Suprapubic skin (tissue), 4 donors: ENCODE measurements at places on chromosomes 5 and 9.

GRCh38 chr5:84249918-84250630, 134.6 kb downstream of the EDIL3 start:
- no peak for DNase-seq

- no peak for DNase-seq
Observed at GRCh38 chr5:89967771-89968444, 441.6 kb downstream of the CETN3 start.

DNA sequence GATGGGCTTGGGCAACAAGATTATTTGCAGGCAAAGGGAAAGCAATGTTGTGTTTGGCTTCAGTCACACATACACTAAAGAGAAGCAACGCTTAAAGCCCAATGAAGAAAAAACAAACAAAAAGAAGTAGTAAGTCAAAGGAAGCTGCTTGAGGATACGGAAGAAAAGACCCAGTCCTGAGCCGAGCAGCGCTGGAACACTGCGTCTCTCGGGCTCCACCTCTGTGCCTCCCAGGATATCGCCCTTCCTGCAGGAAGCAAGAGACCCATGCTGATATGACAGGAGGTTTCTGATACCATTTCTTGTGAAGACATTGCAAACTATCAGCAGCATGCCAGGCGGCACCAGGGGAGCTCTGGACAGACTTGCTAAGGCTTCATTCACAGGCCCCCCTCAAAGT, 9.9 kb downstream of the GNAQ start:
- no peak for DNase-seq

DNA sequence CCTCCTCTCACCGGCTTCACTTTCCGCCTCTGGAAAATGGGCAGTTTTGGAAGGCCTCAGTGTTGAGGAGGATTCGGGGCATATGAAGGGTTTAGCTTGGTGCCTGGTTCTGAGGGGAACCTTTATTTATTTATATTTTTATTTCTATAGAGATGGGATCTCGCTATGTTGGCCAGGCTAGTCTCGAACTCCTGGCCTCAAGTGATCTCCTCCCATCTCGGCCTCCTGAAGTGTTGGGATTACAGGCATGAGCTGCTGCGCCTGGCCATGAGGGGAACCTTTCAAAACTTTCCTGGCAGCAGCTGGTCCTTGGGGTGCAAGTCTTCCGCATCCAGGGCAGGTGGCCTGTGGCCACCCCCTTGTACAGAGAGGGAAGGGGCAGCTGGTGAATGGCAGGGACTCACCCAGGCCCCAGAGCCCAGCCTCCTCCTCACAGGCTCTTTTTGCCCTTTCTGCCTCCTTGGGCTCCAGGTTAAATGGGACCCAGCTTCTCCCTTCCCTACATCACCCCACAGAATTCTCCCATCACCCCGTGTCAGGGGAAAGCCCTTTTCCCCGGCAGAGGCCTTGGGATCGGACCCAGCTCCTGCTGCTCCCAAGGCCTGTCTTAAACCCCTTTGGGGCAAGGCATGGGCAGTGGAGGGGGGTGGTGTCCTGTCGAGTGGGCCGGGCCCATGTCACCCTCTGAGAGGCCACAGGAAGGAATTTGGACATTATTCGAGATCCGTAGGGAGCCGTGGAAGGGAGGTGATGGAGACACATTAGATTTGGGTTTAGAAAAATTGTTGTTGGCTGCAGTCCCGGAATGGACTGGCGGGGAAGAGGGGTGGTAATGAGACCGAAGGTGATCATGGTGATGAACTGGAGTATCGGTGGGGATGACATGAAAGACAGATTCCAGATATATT, 5.9 kb downstream of the NCS1 start:
- no peak for DNase-seq

GRCh38 chr9:132163457-132163875, 1.6 kb downstream of the NTNG2 start:
- DNase-seq: no peak

GRCh38 chr5:59873113-59873512, 20.4 kb downstream of the PDE4D start:
- DNase-seq: no peak

DNA sequence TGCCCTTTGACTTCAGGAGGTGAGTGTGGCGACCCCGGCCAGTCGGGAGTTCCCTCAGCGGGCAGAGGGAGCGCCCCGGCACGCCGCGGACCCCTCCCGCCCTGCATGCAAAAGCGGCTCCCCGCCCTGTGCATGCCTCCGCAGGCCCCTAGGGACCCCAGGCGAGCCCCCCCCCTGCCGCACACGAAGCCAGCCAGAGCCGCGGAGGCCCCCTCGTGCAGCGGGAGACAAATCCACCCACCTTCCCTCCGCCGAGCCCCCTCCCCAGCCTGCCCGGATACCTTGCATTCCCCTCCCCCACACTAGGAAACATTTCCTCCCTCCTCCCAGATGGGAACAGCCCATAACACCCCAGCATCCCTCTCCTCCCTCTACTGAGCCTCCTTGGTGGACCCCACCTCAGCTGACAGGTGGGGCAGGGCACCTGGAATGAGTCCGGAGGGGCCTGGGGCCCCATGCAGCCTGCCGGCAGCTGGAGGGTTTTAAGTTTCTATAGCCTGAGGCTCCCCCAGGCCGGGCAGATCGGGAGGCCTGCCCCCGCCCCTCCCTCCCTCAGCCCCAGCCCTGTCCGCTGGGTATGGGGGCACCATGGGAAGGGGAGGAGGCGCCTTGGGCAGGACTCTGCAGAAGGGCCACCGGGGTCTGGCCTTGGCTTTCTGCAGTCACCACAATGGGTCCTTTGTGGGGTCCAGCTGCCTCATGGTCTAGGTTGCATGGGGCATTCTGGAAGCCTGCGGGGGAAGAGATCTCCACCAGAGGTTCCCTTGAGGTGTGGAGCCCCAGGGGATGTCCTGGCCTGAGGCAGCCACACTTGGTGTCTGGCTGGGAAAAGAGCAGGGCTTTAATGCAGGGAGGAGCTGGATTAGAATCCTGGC, 601 bp downstream of the ERGIC1 start:
- no peak for DNase-seq

- no peak for DNase-seq
Observed at GRCh38 chr5:428754-429452, 14.1 kb upstream of the EXOC3 start.

DNA sequence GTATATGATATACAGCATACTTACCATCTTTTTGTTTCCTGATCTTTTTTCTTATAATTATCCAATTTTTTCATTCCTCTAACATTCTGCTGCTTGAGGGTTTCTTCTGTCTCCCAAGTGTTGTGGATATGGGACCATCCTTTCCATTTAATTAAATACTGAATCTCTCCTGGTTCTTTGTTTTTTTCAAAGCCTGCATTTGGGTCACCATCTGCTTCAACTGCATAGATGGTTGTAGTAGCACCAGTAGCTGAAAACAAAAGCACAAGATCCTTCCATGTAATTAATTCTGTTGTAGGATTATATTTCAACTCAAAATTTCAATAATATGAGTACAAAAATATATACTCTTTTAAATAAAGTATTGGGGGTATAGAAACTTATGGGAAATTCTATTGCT, 29.4 kb downstream of the CHD1 start:
- no peak for DNase-seq

- DNase-seq: no peak
Observed at GRCh38 chr5:172942556-172942955, 16.7 kb upstream of the RPL26L1 start.

- no peak for DNase-seq
Observed at GRCh38 chr9:68981789-68982188, 32.1 kb downstream of the PRKACG start.

DNA sequence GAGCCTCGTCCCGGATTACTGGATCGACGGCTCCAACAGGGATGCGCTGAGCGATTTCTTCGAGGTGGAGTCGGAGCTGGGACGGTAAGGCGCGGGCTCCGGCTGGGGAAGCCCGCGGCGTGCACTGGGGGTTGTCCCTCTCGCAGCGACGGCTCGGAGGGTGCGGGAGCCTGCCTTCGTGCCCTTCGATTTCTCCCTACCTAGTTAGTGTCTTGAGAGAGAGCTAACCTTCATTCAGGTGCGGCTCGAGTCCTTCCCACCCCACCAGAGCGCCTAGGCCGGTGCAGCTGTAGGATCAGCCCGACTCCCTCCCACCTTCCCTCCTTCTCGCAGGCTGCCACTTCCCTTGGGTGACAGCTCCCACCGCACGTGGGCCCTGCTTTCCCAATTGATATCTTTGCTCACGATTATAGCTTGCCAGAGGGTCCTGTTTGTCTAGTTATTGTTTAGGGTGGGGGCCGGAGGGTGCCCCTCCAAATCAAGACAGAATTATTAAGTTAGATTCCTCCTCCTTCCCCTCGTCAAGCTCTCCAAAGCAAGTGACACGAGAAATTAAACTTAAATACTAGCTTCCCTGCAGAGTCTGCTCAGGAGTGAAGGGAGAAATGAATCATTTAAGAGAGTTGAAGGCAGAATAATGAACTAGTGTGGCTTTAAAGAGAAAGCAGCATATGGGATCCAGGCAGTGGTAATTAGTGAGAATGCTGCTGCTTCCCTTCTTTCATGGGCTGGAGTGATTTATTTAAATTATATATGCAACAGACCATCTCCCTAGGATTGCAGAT, 569 bp downstream of the CAMK4 start:
- DNase-seq: no peak

DNA sequence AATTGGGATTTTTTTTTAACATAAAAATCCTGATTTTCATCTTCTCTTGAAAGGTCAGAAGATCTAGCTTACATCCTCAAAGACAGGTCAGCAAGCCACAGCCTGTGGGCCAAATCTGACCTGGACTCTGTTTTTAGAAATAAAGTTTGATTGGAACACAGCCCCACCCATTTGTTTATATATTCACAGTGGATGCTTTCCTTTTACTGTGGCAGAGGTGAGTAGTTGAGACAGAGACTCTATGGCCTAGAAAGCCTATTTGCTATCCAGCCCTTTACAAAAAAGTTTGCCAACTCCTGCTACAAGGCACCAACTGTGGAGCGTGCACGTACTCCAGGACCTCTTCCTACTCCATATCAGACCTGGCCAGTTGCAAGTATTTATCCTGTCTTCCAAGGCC, 13.4 kb upstream of the CCNJL start:
- no peak for DNase-seq

- no peak for DNase-seq
Observed at GRCh38 chr9:124290743-124291554, 33.2 kb downstream of the NEK6 start.

DNA sequence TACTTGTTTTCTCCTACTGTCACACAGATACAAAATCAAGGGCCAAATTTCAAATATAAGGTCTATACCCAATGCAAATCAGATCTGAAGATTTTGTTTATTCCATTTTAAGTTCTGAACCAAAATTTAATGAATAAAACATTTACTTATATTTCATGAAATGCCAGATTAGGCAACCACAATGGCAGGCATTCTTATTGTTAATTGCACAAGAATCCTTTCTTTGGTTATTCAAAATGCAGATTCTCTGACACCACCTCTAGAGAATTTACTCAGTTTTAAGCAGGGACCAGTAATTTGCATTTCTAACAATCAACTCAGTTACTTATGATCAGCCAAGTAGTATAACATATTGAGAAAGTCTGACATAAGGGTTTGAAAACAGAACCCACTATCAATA, 972.4 kb upstream of the ACO1 start:
- no peak for DNase-seq

GRCh38 chr5:103037673-103038455, 82.1 kb downstream of the GIN1 start:
- DNase-seq: no peak

- no peak for DNase-seq
Observed at GRCh38 chr9:3532158-3532557, 6.4 kb upstream of the RFX3 start.

- DNase-seq: no peak
Observed at GRCh38 chr9:88745276-88746001, 210.5 kb downstream of the NXNL2 start.

- DNase-seq: no peak
Observed at GRCh38 chr9:22050924-22051323, 41.8 kb upstream of the CDKN2B start.

DNA sequence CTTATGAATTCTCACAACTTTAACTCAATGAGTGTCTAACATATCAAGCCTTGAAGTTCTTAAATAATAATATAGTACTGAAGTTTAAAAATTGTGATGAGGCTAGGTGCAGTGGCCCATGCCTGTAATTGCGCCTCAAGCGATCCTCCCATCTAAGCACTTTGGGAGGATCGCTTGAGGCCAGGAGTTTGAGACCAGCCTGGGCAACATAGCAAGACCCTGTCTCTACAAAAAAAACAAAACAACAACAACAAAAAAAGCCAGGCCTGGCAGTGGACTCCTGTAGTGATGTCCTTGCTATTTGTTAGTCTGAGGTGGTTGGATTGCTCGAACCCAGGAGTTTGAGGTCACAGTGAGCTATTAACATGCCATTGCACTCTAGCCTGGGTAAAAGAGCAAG, 98.4 kb downstream of the ADGRV1 start:
- DNase-seq: no peak

DNA sequence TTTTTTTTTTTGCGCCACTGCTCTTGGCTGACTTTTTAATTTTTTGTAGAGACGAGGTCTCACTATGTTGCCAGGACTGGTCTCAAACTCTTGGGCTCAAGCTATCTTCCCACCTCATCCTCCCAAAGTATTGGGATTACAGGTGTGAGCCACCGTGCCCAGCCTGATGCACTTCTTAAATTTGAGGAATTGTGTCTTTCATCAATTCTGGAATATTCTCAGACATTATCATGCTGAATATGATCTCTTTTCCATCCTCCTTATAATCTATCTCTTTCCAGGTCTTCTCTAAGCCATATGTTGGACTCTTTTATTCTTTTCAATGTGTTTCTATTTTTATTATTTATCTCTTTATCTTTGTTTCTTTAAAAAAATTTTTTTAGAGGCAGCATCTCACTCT, 196.2 kb upstream of the IER5L start:
- DNase-seq: no peak

DNA sequence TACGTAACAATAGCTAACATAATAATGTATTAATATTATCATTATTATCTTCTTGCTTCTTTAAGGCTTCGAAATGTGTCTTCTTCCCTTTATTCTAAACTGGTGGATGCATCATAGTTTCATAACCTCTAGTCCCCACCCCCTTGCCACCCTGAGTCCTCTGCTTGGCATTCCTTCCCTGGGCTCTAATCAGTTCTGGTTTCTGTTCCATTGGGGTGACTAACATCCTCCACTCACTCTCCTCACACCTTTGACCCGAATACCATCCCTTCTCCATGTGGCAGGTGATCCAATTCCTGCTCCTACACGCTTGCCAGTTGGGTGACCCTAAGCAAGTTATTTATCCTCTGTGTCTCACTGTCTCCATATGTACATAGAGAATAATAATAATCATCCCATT, 286.1 kb downstream of the TRPM3 start:
- no peak for DNase-seq

DNA sequence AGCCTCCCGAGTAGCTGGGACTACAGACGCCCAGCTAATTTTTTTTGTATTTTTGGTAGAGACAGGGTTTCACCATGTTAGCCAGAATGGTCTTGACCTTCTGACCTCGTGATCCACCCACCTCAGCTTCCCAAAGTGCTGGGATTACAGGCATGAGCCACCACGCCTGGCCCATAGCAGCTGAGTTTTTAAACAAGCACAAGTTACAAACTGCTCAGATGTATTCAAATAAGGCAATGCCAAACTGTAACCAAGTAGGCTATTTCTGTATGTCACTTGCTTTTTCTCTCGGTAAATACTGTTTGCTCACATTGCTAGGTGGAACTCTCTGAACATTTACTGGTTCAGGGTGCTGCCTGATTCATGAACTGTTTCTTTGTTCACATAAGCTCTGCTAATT, 799.3 kb upstream of the NUDT12 start:
- DNase-seq: no peak
